EH (cell line): ENCODE measurements at places on chromosomes 16 and 17.
A peak's percentile ranks its signal among the peaks of the same experiment; 100 is the strongest.

DNA sequence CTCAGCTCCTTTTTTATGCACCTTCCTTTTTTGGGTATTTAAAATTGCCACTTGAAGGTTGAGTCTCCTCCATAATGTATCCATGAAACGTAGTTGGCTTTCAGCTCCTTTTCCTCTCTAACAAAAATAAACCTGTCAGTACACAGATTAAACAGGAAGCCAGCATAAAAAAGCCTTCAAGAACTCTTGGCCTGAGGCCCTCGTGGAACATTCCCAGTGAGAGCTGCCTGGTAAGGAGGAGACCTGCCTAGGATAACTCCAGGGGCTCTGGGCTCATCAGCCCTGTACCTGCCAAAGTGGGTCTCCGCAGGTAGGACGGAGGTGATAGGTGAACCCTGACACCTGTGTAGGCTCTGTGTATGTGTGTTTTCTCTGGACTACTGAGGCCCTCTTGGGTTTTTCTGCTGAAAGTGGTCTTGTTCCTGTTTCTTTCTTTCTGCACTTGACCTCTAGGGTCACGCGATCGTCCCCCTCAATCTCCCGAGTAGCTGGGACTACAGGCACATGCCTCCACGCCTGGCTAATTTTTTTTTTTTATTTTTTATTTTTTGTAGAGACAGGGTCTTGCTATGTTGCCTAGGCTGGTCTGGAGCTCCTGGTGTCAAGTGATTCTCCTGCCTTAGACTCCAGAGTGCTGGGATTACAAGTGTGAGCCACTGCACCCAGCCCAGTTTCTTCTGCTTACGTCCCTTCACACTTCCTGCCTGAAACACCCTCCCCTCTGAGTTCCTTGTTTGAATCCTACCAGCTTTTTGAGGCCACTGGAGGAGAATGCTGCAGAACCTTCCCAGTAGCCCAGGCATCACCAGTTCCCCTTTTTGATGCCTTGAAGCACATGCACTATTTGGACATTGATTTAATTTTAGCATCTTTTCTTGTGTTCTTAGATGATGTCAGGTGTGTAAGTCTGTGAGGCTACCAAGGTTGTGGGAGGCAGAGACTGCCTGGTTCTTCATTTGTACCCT is 9.8 kb downstream of the PGS1 start:
- DNase-seq, result peak; percentile 73

- DNase-seq, result peak; percentile 81
Observed at GRCh38 chr17:66025551-66025950, 166.4 kb downstream of the CEP112 start.

- DNase-seq, result no peak
Observed at GRCh38 chr17:78081551-78081950, 47.0 kb downstream of the TMC6 start.

- peak; percentile 43 for DNase-seq
Observed at GRCh38 chr17:60386147-60387058, 5.5 kb downstream of the USP32 start.

- no peak for DNase-seq
Observed at GRCh38 chr16:3004781-3005284, 7.9 kb upstream of the CLDN9 start.

DNA sequence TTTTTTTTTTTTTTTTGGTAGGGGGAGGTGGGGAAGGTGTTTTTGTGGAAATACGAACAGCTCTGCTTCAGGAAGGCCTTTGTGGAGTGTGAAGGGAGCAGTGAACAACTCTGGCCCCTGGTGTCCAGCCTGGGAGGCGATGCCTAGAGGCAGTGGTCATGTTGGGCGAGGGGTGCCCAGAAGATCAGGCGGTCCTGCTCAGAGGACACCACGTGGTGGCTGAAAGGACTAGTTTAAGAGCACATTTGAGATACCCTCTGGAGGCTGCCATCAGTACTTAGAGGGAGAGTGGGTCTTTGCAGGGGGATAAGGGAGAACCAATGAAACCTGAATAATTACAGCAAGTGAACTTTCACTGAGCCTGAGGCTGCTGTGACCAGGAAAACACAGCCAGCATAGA is 40.1 kb upstream of the RHOT1 start:
- DNase-seq, result no peak

DNA sequence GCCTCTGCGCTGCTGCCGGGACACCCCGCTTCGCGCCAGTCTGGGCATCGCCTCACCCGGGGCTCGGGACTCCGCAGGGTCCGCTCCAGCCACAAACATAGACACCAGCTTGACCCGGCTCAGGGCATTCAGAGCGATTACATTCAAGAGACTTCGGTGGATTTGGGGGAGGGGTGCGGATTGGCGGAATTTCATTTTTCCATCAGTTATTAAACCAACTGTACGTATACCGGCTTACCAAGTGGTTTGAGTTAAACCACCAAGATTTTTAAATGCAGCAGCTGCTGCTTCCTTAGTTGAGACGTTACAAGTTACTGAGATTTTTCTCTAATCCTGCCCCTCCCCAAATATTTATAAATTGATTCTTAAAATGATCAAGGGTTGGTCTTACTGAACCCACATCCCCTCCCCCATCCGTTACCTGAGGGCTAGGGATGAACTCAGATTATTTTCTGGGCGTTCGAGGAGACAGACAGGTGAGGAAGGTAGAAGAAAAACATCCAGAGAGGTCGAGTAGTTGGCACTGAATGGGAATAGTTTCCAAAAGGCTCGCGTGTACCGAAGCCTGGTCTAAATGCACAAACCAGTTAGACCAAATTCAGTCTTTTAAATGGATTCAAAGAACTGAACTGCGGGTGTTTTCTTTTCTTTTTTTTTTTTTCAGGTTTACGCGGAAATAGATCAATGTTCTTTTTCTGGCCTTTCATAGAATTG is 1.5 kb downstream of the CRHR1 start:
- DNase-seq, result no peak

- no peak for DNase-seq
Observed at GRCh38 chr17:30084788-30085187, 31.8 kb upstream of the NSRP1 start.

GRCh38 chr16:593406-593805 is 3.5 kb downstream of the RAB40C start:
- DNase-seq, result no peak

GRCh38 chr17:17443173-17443572 is 33.6 kb upstream of the MED9 start:
- DNase-seq, result peak; percentile 36

DNA sequence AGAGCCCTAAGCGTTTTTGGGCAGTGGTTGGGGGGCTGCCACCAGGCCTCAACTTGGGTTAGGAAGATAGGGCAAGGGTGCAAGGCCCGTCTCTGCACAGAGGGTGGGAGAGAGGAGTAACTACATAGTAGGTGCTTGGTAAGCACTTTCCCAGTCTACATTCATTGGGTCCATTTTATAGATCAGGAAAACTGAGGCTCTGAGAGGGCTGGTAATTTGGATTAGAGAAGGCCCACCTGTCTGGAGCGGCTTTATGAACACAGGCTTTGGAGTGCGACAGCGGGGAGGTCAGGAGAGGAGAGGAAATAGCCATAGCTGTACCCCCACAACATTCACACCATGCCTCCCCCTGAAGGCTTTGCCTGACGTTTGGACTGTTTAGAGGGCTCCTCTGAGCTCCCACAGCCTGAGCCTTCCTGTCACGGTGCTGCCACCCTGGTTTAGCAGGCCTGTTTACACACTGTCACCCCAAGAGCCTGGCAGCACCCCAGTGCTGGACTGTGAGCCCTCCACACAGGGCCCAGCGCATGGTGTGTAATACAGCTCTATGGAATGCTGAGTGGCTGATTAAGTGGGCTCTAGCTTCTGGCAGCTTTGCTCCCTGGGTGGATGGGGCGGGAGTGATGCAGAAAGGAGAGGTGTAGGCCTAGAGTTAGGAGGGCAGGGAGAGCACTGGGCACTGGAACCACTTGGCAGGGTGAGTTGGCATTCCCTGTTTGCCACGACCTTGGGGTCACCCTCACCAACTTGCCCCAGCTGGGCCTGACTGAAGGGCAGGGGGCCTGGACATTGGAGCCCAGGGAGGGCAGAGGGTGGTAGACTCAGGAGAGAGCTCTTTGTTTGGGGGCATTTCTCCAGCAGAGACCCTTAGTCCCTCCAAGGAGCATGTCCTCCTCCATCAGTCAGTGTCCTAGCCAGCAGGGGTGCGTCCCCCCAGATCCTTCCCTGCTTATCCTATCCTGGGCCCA is 73.7 kb downstream of the RAI1 start:
- no peak for DNase-seq

GRCh38 chr17:57868007-57868909 is 18.4 kb upstream of the MRPS23 start:
- peak; percentile 94 for DNase-seq

DNA sequence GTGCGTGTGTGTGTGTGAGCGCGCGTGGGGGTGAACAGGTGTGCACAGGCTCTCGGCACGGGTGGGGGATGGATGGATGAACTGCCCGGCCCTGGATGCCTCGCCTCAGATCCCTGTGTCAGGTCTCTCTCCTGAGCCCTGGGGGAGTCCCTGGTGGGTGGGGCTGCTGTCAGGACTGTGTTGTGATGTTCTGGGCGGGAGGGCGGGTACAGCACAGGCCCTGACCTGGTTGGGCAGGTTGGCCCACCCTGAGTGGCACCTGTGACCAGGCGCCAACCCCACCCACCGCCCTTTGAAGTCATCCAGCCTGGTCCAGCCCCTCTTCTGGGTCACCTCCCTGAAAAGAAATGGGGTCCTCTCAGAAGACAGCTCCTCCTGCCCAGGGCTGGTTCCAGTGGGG is 41.6 kb upstream of the TAC4 start:
- DNase-seq, result no peak

DNA sequence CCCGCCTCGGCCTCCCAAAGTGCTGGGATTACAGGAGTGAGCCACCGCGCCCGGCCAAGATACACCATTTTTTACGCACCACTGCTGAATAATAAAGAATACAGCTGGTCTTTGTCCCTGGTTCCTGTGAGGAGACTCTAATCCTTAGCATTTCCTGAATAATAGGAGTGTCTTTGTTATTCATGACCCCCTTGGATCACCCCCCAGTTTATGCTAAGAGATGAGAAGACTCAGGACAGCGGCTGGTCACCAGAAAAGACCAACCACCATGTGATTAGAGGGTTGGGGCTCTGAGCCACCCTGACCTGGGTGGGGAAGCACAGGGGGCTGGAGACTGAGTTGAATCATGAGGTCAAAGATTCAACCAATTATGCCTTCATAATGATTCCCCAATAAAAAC is 17.3 kb downstream of the PHLPP2 start:
- DNase-seq, result no peak

- DNase-seq, result no peak
Observed at GRCh38 chr16:29883987-29884386, 15.4 kb downstream of the SEZ6L2 start.

GRCh38 chr17:32492264-32492589 is 5.4 kb downstream of the CDK5R1 start:
- DNase-seq, result no peak

DNA sequence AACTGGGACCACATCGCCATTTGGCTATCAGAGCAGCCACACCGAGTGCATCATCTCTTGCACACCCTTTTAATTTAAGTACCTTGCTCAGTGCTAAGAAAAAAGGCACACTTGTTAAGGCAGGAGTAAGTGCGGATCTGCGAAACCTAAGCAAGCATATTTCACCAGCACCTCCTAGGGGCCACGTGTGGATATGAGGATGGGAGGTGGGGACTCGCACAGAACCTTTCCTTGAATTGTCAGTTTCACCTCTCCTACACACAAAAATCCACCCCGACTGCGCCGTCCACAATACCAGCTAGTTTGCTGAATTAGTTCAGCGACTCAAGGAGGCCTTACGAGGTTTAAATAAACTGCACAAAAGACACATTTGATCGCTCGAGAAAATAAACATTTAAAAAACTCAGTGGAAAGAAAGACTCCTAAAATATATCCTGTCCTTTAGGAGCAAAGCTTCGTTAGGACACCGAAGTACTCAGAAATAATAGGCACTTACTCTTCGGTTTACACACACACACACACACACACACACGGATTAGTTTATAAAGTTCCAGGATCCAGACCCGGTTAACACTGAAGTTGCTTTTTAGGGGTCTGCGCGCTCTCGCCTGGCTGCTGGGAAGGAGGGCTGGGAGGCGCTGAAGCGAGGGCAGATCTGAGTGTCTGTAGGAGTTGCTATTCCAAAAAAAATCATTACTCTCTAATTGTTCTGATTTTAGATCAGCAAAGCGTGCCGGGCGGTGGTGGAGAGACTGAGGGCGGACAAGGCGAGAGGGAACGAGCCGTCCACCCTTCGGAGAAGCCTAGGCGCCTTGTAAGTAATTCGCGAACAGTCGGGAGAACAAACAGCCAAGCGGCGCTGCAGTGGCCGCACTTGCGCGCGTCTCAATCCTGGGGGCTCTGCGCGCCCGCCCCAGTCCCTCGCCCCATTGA is 1.0 kb upstream of the KCNJ2 start:
- peak; percentile 44 for DNase-seq

- no peak for DNase-seq
Observed at GRCh38 chr16:85361441-85362118, 249.3 kb upstream of the CIBAR2 start.

- DNase-seq, result no peak
Observed at GRCh38 chr16:1580956-1581355, 30.9 kb downstream of the IFT140 start.

GRCh38 chr17:1577583-1578013 is 15.0 kb upstream of the PITPNA start:
- DNase-seq, result no peak

DNA sequence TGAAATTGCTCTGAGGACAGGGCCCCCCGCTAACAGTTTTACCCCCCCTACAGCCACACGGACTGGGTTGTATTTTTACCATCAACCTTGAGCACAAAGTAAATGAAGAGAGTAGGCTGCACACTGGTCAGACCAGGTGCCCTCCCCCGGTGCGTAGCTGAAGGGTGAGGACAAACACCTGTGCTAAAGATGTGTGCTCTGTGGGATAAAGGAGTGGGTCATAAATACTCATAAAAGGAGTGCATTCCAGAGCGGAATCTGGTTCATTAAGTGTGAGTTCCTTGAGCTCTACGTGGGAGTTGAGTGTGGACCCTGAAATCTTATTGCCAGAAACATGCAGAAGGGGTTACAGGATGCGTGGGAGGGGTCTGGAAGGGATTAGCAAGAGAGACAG is 217.0 kb downstream of the CCDC182 start:
- DNase-seq, result no peak

- peak; percentile 39 for DNase-seq
Observed at GRCh38 chr16:3771513-3771912, 54.2 kb upstream of the TRAP1 start.

GRCh38 chr16:3088450-3088849 is 10.6 kb downstream of the ZSCAN10 start:
- no peak for DNase-seq

GRCh38 chr17:17377071-17377967 is 74.1 kb downstream of the NT5M start:
- no peak for DNase-seq

DNA sequence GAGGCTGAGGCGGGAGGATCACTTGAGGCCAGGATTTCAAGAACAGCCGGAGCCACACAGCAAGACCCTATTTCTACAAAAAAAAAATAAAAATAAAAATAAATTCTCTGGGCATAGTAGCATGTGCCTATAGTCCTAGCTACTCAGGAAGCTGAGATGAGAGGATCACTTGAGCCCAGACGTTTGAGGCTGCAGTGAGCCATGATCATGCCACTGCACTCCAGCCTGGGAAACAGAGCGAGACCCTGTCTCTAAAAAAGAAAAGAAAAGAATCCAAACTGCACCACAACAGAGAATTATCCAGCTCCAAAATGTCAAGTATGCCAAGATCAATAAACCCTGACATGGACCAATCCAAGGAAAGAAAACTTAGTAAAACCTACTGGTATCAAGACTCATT is 78.9 kb upstream of the NOL11 start:
- DNase-seq, result no peak

- no peak for DNase-seq
Observed at GRCh38 chr16:67718668-67719047, 458 bp downstream of the GFOD2 start.

- DNase-seq, result peak; percentile 25
Observed at GRCh38 chr16:68426347-68426652, 22.0 kb downstream of the SMPD3 start.

- DNase-seq, result no peak
Observed at GRCh38 chr16:56886826-56887225, 21.8 kb downstream of the SLC12A3 start.
